Stimulated activated CD4-positive, alpha-beta T cell treated with anti-CD3 and anti-CD28 coated beads, TNF-alpha, amount 100 ng/mL, for 1 hour (primary cell): ENCODE measurements at places on chromosomes 12 and 14.

DNA sequence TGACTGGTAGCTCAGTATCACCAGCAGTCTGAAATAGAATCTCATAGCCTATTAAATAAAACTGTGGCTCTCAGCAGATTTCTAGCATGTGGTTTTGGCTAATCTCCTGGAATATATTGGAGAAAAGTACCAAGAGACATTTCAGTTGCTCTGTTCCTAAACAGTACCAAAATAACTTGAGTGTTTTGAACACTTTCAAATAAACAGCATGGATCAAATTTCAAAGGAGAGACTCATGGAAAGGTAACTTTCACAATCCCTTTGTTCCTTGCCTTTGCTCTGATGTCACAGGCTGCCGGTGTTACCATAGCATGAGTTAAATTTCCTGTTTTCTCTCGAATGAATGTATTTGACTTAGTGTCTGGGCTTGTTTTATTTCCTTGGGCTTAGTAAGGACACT lies 3.4 kb downstream of the ARG2 start:
- no peak for DNase-seq

- no peak for DNase-seq
These were observed 200.9 kb downstream of the TMEM132C start for GRCh38 chr12:128467882-128468281.

DNA sequence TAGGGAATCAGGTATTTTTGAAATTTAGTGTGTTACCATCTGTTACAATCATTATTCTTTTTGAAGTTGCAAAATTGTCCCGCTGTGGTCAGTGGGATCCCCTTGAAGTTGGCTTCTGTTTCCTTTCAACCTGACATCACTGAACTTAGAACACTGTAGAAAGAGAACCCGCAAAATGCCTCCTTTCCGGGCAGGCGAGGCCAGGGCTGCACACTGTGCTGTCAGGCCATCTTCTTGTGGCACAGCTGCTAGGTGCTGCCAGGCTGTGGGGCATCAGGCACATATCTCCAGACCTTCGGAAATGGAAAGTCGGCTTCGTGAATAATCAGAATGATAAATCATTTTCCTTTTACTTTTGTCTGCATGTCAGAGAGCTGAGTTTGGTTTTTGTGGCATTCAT lies 103.5 kb downstream of the GLT1D1 start:
- no peak for DNase-seq

DNA sequence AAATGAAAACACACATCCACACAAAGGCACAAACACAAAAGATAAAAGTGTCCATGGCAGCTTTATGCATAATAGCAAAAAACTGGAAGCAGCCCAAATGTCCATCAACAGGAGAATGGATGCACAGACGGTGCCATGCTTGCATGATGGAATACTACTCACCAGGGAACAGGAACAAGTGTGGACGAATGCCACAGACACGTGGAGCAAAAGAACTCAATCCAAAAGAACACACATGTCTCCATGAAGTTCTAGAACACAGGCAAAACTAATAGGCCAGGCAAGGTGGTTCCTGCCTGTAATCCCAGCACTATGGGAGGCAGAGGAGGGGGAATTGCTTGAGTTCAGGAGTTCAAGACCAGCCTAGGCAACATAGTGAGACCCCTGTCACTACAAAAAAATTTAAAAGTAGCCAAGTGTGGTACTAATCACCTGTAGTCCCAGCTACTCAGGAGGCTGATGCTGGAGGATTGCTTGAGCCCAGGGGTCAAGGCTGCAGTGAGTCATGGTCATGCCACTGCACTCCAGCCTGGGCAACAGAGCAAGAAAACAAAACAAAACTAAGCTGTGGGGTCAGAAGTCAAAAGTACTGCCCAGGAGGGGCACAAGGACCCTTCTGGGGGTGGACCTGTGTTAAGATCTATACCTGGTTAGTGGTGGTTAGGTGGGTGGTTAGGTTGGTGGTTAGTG lies 7.3 kb upstream of the TMEM119 start:
- no peak for DNase-seq

DNA sequence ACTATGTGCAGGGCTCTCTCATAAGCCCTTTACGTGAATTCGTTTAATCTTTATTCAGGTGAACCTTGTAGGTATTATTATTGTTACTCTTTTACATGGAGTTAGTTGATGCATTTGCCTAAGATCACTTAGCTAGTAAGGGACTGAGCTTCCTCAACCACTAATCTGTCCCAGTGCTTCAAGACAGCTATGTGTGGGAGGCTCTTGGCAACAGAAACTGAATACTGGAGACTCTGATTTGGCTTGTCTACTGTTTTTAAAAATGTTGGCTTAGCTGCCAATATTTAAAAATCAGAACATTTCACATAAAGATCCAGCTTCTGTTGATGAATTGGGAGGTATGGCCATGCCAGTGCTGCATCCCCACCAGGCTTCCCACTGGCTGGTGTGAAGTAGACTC lies 6.8 kb downstream of the KNTC1 start:
- DNase-seq, result no peak

- no peak for DNase-seq
These were observed 36.7 kb downstream of the CFAP54 start for GRCh38 chr12:96526110-96526509.

- no peak for DNase-seq
These were observed 53.0 kb downstream of the SSH1 start for GRCh38 chr12:108804271-108804953.
